GDM1 (cell line): ENCODE measurements at places on chromosomes 4 and X.

GRCh38 chrX:130012683-130013082 lies 30.2 kb downstream of the BCORL1 start:
- DNase-seq, result no peak

DNA sequence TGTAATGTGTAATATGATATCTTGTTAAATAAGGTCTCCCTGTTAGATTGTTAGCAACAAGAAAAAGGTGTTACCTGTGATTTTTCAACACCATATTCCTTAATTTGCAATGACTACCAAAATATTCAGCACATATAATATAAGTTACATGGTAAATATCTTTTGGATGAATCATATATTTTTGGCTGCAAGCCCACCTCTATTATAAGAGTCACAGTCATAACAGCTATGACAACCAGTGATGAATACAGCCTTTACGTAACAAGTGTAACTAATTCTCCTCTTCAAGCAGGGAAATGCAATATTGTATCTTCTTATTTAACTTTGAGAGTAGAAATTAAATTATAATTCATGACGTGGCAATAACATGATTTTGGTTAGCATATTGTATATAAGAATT lies 187.0 kb downstream of the NLGN4X start:
- no peak for DNase-seq

- DNase-seq, result no peak
Measured at GRCh38 chrX:134373736-134374135, 86.2 kb upstream of the HPRT1 start.

DNA sequence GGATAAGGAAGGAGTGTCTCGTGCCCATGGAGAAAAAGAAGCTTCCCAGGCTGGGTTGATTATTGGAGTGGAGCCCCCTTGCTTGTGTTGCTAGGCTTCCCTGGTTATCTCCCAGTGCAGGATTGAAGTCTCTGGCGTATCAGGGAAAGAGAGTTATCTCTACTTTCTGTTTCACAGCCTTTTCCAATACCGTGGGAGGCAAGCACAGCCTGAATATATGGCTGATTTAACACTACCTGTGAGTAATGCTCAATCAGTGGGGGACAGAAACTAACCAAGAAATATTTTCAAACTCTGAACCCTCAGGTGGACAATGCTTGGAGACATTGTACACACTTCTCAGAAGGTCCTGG lies 65.2 kb downstream of the SERPINA7 start:
- DNase-seq, result no peak

- DNase-seq, result peak; percentile 64
Measured at GRCh38 chr4:83285055-83285407, 433 bp upstream of the COQ2 start.

GRCh38 chr4:132071815-132072214 lies 1077.3 kb upstream of the PCDH10 start:
- no peak for DNase-seq

GRCh38 chr4:3599951-3600350 lies 67.7 kb upstream of the LRPAP1 start:
- DNase-seq, result no peak

GRCh38 chr4:143399113-143399949 lies 62.7 kb downstream of the GAB1 start:
- DNase-seq, result peak; percentile 3

DNA sequence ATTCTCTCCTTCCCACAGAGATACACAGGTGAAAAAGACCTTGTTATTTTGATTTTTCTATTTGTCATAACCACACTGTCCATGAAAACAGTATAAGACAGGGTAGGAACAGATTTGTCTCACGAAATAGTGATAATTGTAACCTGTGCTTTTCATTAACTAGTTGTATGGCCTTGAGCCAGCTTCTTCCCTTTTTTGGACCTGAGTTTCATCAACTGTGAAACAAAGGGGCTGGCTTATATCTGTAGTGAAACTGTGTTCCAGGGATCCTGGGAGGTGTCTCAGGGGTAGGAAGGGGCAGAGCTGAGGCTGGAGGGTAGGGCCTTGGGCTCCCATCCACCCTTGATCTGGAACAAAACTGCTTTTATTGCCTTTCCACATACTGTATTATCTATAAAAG lies 50.9 kb downstream of the MED28 start:
- DNase-seq, result no peak

DNA sequence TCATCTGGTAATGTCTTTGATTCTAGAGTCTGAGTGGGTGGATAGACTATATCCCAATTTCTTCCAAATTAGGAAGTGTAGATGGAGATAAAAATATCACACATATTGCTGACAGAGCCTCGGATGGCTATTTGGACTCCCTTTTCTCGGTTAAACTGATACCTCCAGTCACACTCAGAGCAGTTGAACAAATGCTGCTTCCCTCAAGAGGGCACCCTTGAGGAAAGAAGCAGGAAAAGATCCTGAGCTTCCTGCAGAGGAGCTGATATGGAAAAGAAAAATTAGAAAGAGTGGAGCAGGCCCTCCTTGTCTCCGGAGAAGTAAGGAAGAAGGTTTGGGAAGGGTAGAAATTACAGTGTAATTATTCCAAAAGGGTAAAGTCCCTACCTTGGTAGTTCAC lies 96.2 kb upstream of the CCSER1 start:
- no peak for DNase-seq

DNA sequence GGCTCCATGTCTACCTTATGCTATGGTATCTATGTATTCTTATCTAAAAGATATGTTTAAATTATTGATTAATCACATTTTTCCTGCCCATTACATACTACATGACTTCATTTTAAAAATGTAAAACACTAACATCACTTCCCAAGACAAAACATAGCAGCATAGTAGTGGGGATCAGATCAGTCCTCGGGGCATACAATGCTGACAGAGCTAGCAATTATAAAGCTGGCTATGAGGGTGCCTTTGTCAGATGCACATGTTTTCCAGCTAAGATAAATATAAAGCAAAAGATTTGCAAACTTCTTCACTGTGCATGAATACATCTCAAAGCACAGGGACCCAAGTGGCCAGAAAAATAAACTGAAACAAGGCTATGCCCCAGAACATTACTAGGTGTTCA lies 549.8 kb upstream of the INTU start:
- DNase-seq, result no peak

DNA sequence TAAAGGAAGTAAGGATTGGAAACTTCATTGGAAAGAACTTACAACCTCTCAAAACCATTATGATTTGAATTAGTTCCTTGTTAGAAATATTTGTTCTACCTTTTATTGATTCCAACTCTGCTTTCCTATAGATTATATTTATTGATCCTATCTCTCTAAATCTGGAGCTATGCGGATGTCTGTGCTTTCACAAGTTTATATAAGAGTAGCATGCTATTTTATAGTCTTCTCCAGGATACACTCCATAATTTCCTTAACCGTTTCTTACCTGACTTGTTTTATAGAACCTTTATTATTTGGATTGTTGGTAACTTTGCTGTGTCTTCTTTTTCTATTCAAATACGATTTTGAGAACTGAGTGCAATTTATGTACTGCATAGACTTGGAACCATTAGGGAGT lies 668.1 kb downstream of the RAPGEF2 start:
- no peak for DNase-seq

GRCh38 chrX:152641996-152642395 lies 4.3 kb downstream of the GABRQ start:
- DNase-seq, result no peak

DNA sequence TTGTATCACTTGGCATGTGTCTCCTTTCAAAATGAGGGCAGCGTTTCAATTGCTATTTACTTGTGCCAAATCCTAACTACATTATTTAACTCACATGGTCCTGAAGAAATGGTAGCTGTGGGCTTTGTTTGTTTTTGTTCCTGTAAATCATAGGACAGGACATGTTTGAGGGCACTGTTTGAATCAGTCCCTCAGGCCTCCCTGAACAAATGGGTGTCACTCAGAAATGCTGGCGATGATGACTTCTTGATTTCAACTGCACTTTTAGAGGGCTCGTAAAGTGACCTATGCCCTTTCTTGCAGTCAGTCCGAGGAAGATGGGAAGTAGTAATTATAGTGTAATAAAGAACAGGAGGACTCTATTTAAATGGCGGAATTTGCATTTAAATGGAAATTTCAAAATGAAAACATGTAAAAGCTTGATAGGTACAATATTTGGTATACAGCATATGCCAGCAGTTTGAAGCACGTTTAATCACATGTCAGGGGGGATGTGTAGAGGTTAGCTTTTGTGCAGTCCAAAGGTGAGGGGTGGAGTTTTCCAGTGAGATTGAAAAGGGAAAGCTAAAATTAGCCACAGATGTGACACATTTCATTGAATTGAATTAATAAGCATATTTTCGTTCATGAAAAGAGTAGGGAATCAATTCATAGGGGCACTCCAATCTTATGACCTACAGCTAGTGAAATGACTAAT lies 1958.7 kb upstream of the IGFBP7 start:
- no peak for DNase-seq

GRCh38 chr4:5863461-5864113 lies 29.3 kb downstream of the CRMP1 start:
- DNase-seq, result peak; percentile 28

DNA sequence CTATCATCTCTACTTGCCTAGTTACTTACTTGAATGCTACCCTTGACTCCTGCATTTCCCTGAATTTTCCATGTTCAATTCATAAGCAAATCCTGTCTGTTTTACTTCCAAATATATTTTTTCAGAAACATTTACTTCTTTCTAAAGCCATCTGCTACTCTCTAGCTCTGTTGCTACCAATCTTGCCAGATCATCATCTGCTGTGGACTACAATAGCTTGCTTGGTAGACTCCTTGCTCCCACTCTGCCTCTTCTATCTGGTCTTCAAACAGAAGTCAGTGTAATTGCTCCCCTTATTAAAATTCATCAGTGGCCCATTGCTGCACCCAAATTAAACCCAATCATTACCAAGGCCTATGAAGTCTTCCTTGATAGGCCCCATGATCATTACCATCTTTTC lies 151.6 kb upstream of the HPGD start:
- no peak for DNase-seq

GRCh38 chr4:185202984-185203485 lies 765 bp downstream of the CFAP97 start:
- DNase-seq, result no peak

DNA sequence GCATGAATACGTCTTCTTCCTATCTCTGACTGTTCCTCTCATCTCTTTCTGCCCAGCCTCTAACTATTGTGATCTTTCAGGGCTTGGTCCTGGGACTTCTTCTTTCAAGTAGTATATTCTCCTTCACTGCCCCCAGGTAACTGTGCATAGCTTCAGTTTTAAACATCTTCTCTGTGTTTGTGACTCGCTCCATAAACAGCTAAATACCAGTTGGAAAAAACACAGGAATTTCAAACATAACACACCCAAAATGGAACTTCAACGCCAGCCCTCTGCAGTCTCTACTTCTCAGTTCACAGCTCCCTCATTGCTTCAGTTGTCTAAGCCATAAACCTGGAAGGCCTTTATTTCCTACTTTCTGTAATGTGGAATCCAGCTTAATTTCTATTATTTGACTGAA lies 16.6 kb downstream of the TRIML2 start:
- DNase-seq, result no peak

DNA sequence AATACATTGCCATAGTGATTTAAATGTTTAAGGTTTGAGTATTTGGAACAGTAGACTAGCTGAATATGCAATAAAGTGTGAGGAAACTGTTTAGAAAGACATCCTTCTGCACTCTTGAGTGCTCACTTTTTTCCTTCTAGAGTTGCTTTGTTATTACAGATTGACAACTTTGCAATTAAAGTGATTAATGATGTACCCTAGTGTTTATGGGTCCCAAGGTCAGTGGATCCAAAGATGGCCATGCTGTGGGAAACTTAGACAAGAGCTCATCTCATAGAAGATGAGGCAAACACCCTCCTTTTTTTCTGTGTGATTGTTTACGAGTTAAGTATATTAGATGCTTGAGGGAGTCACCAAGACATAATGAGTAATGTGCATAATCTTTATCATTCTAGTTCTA lies 118.8 kb downstream of the PDLIM5 start:
- no peak for DNase-seq

DNA sequence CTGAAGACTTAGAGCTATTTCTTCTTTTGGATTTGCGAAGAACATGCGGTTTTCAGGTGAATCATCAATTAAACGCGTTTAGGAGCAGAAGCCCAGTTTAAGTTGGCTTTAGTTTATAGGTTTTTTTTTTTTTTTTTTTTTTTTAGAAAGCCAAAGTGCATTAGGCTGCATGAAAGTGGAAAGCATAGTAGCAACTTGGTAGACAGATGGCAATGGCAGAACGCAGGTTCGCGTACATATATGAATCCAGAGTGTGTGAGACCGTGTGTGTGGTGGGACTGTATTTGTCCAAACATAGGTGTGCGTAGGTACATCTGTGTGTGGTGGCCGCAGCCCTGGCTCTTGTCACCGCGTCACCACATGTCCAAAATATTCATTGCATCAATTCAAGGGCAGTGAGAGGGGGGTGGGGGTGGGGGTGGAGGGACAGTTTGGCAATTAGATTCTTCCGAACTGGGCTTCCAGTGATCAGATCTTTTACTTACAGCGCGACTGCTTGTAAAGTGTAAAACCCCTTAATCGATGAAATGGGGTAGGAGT lies 901 bp downstream of the JADE1 start:
- peak; percentile 33 for DNase-seq

DNA sequence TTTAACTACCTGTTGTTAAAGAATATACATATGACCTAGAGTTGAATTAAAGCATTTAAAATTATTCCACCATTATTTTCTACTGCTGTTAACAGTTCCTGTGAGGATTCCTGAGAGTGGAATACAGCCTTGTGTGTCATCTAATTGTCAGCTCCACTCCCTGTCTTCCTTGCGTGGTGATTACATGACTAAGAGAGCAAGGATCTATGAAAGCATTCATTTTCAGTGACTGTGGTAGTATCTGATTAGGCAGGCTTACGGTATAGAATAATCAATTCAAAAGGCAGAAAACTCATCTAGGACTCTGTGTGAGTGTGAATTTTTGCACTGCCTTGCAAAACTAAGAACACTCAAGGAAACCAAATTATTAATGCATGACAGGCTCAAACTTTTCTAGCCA lies 577.8 kb downstream of the SH3BGRL start:
- DNase-seq, result no peak

- no peak for DNase-seq
Measured at GRCh38 chr4:74758551-74759145, 35.7 kb downstream of the BTC start.

GRCh38 chr4:37864786-37865185 lies 26.1 kb upstream of the TBC1D1 start:
- DNase-seq, result peak; percentile 64

GRCh38 chr4:138561906-138562305 lies 319.8 kb upstream of the SLC7A11 start:
- DNase-seq, result no peak

GRCh38 chr4:184831153-184831552 lies 5.4 kb upstream of the ACSL1 start:
- DNase-seq, result no peak

- DNase-seq, result no peak
Measured at GRCh38 chr4:153519687-153520086, 53.5 kb downstream of the TMEM131L start.

- no peak for DNase-seq
Measured at GRCh38 chr4:34935739-34936138, 1308.6 kb downstream of the ARAP2 start.

GRCh38 chr4:7812231-7812857 lies 127.3 kb downstream of the AFAP1 start:
- no peak for DNase-seq
